Activated naive CD4-positive, alpha-beta T cell treated with Interleukin-2 at 50 U/mL for 16 hours (primary cell): ENCODE measurements at places on chromosomes 1 and 21.

GRCh38 chr1:202088206-202088605 lies 34.5 kb upstream of the GPR37L1 start:
- DNase-seq, result no peak

GRCh38 chr1:218112862-218113261 lies 172.2 kb upstream of the RRP15 start:
- DNase-seq, result no peak

GRCh38 chr1:56524263-56524662 lies 55.1 kb downstream of the PLPP3 start:
- DNase-seq, result no peak

DNA sequence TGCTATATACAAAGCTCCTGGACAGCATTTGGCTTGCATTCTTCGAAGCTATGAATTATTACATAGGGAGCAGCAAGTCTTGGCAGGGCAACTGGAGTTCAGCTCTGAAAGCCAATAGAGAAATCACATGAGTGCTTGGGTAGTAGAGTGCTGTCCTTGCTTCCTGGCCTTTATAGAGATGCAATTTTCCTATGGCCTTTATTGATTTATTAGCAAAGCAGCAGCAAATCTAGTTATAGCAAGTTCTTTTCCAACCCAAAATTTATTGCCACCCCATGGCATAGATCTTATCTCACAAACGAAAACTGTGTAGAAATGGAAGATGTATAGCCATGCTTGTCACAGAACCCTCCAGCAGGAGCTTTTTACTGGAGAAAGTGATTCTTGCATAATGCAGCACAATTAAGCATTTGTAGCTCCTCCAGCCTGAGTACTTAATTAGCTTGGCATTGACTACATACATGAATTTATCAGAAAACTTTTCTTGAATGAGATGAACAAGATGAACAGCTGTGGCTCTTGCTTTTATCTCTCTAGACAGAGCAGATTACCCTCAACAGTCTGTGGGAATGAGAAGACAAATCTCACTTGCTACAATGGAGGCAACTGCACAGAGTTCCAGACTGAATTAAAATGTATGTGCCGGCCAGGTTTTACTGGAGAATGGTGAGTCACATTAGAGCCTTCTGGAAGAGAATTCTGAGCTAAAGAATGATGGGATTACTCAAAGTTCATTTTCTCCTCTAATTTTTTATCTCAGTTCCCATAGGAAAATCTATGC lies 170.1 kb downstream of the CRB1 start:
- no peak for DNase-seq

DNA sequence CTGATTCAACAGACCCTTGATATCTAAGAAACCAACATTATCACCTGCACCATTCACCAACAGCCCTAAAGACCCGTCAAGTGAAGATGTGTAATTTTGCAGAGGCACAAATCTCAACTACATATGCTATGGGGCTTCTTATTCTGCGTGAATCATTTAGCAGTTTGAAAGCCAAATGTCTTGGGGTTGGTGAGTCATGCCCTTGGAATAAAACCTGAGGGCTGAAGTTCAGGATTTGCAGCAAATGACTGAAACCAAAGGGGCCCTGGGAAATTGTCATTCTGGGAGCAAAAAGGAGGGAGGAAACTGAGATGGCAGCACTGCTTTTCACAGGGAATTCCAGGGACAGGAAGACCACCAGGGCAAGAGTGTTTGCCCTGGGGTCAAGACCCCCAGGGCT lies 79.2 kb upstream of the TNR start:
- no peak for DNase-seq

DNA sequence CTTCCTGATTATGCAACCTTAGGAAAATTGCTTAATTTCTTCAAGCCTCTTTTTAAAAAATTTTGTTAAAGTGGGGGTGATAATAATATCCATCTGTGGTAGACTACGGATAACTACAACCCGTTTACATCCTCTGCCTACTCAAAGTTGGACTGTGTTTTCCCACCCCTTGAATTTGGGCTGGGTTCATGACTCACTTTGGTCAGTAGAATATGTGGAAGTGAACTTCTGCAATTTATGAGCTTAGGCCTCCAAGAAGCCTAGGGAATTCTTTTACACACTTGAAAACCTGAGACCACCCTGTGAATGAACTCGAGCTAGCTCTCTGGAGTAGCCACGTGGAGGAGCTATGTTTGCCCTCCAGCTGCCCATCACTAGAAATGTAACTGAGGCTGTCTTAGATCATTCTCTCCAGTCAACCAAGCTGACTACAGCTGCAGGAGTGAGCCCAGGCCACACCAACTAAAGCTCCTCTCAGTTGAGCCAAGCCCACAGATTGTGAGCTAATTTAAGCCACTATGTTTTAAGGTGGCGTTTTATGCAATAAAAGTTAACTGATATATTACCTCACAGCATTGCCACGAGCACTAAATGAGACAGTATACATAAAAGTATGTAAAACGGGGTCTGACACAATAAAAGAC lies 29.6 kb upstream of the CACHD1 start:
- no peak for DNase-seq

- no peak for DNase-seq
These were observed 119.0 kb downstream of the ROR1 start for GRCh38 chr1:63892632-63893395.

- no peak for DNase-seq
These were observed 256.4 kb downstream of the PRDM2 start for GRCh38 chr1:13956393-13956792.

GRCh38 chr1:234965111-234965510 lies 163.5 kb downstream of the TOMM20 start:
- DNase-seq, result no peak

GRCh38 chr1:60950224-60951063 lies 131.9 kb upstream of the NFIA start:
- DNase-seq, result no peak

- no peak for DNase-seq
These were observed 44.6 kb downstream of the TTLL7 start for GRCh38 chr1:83954166-83954823.

DNA sequence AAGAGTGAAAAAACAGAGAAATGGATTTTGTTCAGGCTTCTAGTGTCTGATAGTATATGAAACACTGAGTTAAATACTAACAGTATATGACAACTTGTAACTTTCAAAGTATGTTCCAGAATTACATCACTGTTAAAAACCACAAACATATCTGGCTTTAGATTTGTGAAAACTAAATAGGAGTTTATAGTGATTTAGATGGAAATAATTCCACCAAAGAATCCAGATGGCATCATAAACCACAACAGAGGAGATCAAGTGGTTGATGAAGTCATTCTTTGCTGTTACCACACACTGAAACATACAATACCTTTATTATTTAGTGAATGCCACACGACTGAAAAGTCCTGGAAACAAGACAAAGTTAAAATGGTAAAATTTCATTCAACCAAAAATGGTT lies 37.2 kb downstream of the ALG14 start:
- no peak for DNase-seq

DNA sequence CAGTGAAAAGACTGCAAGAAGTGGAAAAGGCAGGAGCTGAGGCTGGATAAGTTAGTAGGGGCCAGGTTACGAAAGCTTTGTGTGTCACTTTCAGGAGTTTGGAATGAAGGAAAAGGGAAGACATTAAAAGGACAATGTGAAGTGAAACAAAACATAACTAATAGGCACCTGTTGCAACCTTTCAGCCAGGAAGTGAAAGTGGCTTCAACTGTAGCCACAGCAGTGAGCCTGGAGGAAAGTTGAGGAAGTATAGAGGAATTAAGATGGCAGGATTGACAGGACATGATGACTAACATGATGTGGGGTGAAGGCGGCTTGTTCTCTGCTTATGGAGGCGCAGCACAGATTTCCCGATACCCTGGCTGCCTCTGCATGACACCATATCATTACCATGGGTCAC lies 68.9 kb downstream of the C4BPA start:
- no peak for DNase-seq

GRCh38 chr1:219833214-219833815 lies 95.0 kb downstream of the SLC30A10 start:
- DNase-seq, result no peak

GRCh38 chr1:240004086-240004749 lies 87.5 kb upstream of the FMN2 start:
- peak; percentile 8 for DNase-seq

DNA sequence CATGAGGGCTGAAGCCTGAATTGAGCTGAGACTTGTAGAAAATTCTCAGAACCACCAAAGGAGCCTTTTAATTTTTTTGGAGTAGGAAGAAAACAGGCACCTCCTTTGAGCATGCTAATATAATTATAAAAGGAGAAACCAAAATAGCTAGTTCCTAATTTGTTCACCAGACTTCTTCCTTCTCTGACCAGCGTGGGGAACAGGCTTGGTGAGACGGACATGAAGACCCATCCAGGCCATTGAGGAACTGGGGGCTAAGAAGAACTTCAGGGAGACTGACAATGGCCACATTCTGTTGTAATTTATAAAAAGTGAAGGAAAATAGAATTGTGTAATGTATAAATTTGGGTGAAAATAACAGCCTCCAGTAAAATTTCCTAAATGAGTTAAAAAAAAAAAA lies 62.6 kb downstream of the MAN1C1 start:
- DNase-seq, result no peak

- DNase-seq, result no peak
These were observed 166.4 kb downstream of the ZZZ3 start for GRCh38 chr1:77516106-77516505.

DNA sequence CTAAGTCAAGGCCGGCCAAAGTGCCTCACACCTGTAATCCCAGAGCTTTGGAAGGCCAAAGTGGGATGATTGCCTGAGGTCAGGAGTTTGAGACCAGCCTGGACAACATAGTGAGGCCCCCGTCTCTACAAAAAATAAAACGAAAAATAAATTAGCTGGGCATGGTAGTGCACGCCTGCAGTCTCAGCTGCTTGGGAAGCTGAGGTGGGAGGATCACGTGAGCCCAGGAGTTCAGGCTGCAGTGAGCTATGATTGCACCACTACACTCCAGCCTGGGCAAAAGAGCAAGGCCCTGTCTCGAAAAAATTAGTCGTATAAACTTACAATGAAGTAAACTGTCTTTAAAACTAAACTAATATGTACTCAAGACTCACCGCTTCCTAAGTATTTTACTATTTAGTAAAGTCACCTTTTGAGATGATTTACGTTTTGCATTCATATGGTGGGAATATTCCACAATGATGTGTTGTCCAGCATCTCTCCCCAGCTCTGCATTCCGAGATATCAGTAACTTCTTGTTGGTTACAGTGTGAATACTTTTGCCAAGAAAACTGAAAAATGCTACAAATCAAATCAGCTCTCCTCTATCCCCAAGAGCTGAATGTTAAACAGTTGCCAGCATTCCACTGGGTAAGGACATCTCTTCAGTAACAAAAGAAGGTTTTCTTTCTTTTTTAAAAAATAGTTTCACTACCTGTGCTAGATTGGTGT lies 84.9 kb upstream of the C21orf91 start:
- no peak for DNase-seq

DNA sequence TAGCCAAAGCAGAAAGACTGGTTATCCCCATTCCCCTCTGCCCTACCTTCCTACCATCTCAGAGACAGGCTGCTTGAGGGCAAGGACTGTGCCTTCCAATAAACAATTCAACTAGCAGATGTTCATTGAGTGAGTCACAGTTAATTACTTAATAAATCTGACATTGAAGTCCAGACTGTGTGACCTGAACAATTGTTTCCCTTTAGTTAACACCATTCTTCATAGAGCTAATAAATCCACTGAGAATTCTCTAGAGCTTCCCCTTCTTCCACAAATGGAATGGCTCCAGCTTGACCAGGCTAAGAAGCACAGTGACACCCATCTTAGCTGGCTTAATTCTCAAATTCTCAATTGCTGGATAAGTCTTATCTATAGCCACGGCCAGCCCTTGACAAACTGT lies 61.9 kb upstream of the GJA5 start:
- DNase-seq, result no peak

DNA sequence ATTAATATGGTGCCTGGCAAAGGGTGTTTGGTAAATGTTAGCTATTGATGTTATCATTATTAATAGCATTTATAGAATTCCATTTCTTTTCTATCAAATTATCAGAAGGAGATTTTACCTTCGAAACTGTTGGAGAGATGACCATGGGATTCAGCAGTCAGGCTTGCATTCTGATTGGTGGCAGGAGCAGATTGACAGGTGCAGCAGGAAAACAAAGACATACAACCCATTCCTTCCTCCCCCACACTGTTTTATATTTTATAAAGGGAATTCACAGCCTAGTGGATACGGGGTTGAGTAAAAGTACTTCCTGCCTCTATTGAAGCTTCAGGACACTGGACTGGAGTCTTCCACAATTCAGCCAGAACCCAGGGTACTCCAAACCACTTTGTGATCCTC lies 55.1 kb upstream of the SYT14 start:
- no peak for DNase-seq

DNA sequence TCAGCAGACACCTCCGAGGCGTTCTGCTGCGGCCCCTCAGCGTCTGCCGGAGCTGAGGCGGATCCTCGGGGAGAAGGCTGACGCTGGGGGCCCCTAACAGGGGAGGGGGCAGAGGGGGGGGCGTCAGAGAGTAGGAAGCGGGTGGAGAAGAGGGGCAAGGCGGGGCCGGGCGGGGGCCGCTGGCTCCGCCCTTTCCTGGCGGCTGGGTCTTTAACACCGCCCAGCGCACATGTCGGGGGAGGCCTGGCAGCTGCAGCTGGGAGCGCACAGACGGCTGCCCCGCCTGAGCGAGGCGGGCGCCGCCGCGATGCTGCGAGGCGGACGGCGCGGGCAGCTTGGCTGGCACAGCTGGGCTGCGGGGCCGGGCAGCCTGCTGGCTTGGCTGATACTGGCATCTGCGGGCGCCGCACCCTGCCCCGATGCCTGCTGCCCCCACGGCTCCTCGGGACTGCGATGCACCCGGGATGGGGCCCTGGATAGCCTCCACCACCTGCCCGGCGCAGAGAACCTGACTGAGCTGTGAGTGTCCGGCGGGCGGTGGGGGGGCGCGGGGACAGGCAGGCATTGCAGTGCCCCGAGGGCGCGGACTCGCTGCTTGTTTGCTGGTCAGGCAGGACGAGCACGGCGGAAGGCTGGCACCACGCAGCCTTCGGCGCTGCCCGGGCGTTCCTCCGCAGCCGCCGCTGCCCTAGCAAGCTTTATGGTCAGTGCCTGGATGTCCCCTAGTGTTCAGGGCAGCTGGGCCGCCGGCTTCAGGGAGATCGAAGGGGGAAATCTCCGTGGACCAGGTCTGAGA lies at the start of gene NTRK1:
NTRK1 (plus strand) TSS at position 238 of the 796 bp plus-strand sequence; CDS start at position 308, 70 bp downstream.
- peak; percentile 59 for DNase-seq

- DNase-seq, result no peak
These were observed 32.1 kb downstream of the USP48 start for GRCh38 chr1:21750841-21751240.

GRCh38 chr1:55140137-55140536 lies 75.0 kb downstream of the USP24 start:
- no peak for DNase-seq

GRCh38 chr1:222057162-222057561 lies 315.3 kb upstream of the DUSP10 start:
- DNase-seq, result no peak

- peak; percentile 16 for DNase-seq
These were observed 32.0 kb upstream of the WASF2 start for GRCh38 chr1:27521861-27522431.

- DNase-seq, result no peak
These were observed 22.9 kb upstream of the PLA2G5 start for GRCh38 chr1:20047096-20047495.
